ENCODE measurements at places on chromosomes 4 and X.

GRCh38 chr4:33493231-33493630 is 2751.1 kb downstream of the ARAP2 start:
- peak; percentile 1 for DNase-seq

GRCh38 chrX:137025930-137026329 is 7.9 kb downstream of the GPR101 start:
- DNase-seq = no peak

DNA sequence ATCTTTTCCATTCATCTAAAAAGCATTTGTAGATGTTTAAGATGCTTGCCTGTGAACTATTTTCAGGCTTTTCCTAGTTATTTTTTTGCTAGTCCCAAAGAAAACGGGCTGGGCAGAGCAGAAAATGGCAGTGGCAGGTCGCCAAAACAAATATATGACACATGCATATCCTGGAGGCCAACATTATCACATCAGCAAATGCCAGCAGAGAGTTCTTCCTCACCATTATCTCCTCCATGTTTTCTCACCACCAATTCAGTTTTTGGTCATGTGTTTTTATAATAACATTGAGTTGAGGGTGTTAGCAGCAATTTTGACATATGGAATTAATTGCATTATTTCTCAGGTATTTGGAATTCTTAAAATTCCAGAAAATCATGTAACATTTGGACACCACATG is 97.9 kb upstream of the EOLA2 start:
- DNase-seq = peak; percentile 54

GRCh38 chr4:36640876-36641275 is 359.5 kb downstream of the DTHD1 start:
- no peak for DNase-seq

DNA sequence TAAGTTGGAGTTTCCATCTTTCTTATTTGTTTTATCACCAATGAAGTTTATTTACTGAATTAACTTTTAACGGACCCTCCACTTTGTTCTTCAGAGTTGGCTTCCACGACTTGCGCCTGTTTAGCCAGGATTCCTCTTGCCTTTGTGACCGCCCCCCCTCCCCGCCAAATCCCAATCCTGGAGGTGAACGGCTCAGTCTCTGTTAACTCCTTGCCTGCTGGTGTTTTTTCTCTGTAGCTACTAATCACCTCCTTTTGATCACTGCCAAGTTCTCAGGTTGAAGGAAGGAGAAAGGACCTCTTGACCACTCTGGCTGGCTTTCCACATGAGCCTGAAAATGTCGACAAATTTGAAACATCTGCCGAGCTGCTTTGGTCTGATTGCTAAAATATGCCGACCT is 46.8 kb upstream of the BCOR start:
- DNase-seq = no peak

- no peak for DNase-seq
These were observed 13.1 kb upstream of the ANXA5 start for GRCh38 chr4:121709766-121710405.

DNA sequence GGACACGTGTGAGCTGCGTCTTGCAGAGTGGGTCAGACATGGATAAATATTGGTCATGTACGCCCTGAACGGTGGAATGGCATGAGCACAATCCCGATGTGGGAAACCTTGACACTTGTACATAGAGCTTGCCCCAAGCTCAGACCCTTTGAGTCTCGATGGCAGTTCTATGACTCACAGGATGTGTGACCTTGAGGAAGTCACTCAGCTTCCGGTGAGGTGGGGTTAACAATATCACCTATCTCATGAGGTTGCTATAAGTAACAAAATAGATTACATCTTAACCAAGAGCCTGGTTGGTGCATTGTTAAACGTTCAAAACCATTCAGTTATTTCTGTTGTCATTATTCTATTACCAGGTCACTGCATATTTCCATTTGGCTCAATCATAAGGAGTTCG is 109.1 kb upstream of the TBL1X start:
- no peak for DNase-seq

- peak; percentile 1 for DNase-seq
These were observed 95.9 kb upstream of the DUSP21 start for GRCh38 chrX:44747969-44748368.

DNA sequence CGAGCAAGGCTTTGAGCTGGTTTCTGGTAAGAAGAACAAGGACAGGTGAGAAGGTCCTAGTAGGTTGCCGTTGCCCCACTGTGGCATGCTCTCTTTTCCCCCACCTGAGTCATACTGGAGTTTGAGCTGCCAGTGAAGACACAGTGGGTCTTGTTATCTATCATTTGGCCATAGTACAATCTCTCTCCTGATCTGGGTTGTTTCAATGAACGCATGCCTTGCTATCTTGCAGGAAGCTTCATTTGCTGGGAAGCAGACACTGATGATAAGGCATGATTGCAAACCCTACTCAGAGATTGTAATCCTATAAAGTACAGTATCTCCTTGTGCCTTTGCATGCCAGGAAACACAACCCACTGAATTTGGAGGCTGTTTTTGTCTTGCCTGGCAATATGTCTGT is 77.4 kb downstream of the CLNK start:
- no peak for DNase-seq

GRCh38 chr4:185562531-185562930 is 27.2 kb upstream of the PDLIM3 start:
- no peak for DNase-seq

DNA sequence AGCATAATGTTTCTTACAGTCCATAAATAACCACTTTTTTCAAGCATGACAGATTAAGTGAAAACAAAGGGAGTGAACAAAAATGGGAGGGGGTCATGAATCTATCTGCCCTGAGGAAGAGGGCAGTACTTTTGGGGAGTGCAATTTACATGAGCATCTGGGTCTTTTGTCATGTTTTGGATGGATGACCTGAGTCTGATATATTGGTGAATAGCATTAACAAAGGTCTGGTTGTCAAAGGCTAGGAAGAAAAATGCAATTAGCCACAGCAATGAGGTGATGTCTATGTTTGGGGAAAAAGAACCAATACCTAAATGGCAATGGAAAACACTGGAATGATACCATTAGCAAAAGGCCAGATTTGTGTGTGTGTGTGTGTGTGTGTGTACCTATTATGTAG is 15.1 kb upstream of the MAD2L1 start:
- DNase-seq = no peak

- DNase-seq = peak; percentile 80
These were observed 92.8 kb downstream of the CBR4 start for GRCh38 chr4:168917138-168917779.

GRCh38 chr4:85430697-85431096 is 44.3 kb upstream of the ARHGAP24 start:
- DNase-seq = no peak

- peak; percentile 81 for DNase-seq
These were observed 2521.4 kb downstream of the ARAP2 start for GRCh38 chr4:33722800-33723516.

DNA sequence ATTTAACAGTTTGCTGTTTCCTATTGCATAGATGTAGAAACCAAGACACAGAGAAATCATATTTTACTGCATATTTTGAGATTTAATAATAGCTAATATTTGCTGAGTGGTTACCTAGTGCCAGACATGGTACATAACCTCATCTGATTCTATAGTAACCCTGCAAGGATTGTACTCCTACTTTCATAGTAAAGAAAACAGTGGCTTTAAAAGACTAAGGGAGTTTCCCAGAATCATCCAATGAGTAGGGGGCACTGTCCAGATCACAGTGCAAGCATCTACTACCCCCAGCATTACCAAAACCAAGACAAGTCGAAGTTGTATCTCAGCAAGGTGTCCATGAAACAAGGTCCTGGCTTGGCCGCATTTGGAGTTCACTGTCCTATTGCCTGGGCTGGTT is 224.5 kb upstream of the TENM3 start:
- DNase-seq = no peak

- DNase-seq = no peak
These were observed 135.8 kb upstream of the GUCY1A1 start for GRCh38 chr4:155530857-155531256.
